ENCODE measurements at places on chromosomes 3 and 15. TPM values are rescaled to one million over a fixed set of nuclear protein-coding genes. Genes with fewer than 3 reads are reported as not detected.
A peak's percentile ranks its signal among the peaks of the same experiment; 100 is the strongest.

GRCh38 chr3:42610976-42611375 is 10.5 kb downstream of the NKTR start:
- no peak for DNase-seq

- no peak for DNase-seq
Measured at GRCh38 chr3:108085370-108085769, 5.5 kb downstream of the CD47 start.

DNA sequence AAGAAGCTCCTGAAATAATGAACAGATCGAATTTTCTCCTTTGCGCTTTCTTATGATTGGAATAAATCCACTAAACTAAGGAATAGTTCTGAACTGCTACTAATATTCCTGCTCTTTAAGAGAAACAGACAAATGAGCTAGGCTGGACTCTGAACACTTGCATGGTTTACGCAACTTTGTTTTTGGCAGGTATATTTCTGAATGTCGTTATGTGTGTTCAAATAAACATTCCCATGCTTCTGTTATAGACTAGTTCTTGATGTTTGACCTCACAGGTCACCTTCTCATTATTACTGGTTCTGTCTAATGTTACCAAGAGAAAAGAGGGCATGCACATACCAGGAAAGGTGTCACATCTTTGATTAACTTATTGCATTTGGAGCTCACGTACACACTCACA is 418.2 kb downstream of the EPHB1 start:
- no peak for DNase-seq

DNA sequence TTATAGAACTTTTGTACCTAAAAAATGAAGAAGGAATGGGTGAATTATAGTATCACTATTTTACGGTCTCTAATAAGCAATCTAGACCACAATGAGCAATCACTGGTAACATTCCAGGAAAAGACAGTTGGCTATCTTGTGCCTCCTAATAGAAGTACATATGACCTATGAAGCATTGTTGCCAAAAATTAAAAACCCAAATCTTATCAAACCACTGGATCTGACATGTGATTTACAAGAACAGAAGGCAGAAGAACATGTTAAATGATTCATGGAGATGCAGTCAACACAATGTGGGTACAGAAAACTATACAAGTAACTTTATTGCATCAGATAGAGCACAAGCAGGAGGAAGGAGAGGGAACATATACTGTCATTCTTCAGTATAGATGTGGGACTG is 14.5 kb upstream of the HYKK start:
- no peak for DNase-seq

DNA sequence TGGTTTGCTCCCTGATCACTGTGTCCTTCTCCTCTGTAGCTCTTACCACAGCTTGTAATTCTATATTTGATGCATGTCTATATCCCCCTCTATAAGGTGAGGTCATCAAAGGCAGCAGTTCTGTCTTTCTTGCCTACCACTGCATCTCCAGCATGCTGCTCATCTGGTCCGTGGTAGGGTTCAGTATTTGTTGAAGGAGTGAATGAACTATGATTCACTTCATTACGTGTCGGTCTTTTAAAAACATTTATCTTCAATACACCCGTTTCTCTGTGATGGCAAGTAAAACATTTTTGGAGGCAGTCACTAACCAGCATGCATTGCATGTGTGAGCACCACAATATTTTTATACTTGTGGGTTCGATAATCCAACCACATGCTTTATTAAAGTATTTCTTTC is 27.6 kb downstream of the CHST14 start:
- DNase-seq = no peak

DNA sequence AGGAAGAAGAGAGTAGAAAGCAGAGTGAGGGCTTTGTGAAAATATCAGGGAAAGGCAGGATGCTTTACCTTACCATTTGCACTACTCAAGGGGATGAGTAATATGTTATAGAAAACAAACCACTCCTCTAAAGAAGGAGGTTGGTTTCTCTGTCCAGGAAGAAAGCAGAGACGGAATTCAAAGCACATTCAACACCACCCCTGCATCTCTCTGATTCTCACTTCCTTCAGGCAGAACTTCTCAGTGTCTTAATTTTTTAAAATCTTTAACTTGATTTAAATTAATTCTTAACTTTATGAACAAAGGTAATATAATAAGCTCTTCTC is 82.4 kb downstream of the NR2F2 start:
- DNase-seq = no peak

GRCh38 chr3:113495035-113495434 is 19.9 kb downstream of the SPICE1 start:
- DNase-seq = no peak

DNA sequence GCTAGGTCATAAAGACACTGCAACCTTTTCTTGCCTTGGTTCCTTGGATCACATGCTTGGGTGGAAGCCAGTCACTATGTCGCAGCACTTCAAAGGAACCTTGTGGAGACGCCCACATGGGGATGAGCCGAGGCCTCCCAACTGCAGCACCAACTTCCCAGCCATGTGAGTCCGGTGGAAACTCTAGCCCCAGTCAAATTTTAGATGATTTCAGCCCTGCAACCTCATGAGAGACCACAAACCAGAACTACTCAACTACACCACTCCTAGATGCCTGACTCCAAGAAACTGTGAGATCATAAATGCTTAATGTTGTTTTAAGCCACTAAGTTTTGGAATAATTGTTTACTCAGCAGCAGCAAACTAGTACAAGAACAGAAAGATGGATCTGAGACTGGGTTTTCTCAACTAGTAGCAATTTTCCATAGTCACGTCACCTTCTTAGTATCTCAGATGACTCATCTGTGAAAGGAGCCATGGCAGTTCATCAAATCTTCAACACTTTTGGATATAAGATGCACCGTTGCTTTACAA is 86.5 kb downstream of the MB21D2 start:
- DNase-seq = no peak

DNA sequence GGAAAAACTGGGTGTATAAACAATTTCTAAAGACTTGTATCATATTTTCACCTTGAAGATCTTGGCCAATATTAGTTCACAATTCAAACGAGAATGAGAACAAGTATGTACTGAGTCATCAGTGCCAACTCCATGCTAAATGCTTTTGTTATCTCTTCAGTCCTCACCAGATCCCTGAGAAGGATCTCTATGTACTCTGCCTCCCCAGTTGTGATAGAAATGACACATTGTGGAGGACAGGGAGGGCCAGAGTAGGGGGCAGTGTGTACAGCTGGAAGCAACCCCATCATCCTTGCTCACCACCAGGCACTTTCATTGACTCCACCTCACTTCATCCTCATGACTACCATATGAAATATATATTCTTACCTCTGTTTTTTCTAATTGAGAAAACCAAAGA is 353.7 kb upstream of the SOX2 start:
- no peak for DNase-seq

- no peak for DNase-seq
Measured at GRCh38 chr3:183275418-183275817, 22.4 kb downstream of the B3GNT5 start.

GRCh38 chr3:140794507-140794906 is 116.6 kb downstream of the TRIM42 start:
- DNase-seq = no peak

DNA sequence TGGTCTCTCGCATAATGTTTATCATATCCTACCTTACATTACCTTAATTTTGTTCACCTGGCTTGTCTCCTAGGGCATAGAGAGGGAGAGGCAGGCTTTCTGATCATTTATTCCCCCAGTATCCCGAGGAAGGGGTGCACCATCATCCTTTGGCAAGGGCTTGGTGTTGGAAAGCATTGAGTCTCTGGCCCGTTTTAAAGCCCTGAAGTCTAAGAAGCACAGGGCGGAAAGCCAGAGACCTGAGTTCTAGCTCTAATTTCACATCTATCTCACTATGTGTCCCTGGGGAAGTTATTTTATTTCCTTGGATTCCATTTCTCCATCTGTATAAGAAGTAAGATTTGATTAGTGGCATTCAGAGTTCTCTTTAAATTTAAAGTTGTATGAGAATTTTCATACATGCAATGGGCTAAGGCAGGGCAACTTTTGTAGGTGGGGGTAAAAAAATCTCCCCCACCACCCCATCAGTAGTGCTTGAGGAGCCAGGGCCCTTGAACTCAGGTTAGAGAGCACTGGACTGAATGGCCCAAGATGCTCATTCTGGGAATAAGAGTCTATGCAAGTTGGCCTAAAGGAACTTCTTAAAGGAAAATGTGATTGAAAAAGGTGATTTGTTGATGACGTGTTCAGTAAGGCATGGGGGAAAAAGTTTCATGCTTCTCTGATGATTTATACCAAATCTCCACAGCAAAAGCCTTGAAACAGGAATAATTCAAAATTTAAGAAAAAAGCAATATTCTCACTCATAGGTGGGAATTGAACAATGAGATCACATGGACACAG is 10.1 kb downstream of the TMC3 start:
- no peak for DNase-seq

DNA sequence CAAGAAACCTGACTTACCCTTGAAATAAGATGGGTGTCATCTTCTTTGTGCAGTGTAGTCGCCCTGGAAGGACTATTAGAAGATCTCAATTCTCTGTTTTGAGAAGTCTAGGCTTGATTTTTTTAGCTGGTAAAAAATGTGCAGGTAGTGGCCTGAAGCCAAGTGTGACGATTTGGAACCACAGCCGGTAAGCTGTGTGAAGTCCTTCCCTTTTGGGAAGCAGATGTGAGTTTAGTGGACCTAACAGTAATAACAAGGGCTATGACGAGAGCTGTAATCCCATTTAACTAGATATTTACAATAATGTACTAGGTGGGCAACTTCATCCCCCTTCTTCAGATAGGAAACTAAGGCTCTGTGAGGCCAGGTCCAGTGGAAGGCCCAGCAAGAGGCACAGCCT is 81.7 kb upstream of the MYZAP start:
- no peak for DNase-seq

GRCh38 chr3:59998058-59998457 is 948.2 kb upstream of the CFAP20DC start:
- DNase-seq = no peak

DNA sequence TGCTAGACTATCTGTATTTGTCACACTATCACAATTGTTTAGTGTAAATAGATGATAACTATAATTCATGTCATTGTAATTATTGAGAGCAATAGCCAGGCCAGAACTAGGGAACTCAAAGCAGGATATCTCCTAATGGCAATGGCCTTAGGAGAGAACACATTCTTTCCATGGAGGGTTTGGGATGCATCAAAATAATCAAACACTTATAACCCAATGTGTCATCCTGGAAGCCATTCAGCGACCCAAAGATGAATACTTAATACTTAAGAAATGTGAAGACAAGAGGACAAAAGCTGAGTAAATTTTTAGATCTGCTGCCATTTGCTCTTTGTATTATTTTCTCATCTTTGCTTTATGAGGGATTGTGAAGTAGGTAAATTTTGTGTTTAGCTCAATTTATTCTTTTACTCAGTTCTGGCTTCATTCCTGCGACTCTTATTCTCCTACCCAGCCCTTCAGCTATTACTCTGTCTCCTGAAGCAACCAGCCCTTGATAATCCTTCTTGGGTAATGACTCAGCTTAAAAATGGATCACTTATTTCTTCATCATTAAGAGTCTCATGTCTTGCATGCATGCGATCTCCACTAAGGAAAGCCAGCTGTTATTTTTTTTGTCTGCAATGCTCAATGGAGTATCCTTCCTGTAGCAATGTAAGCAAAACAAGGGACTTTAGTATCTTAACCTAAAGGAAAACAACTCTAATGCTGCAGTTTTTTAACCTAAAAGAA is 2.0 kb downstream of the OR4F15 start:
- DNase-seq = no peak

DNA sequence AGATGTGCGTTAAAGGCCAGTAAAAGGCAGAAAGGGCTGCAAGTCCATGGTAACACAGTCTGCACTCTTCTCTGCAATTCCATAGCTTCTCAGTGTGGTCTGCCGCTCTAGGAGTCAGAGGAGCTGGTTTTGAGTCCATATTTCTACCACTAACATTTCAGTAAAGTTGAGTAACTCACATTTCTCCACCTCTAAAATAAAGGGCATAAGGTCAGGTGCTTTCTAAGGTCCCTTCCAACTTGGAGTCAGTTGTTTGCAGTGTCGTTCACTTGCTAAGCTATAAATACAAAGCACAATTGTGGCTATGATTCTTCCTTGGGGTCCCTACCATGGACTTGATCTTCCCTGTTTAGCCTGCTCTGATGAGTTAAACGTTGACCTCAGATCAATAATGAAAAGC is 171.1 kb downstream of the P3H2 start:
- DNase-seq = no peak

- DNase-seq = no peak
Measured at GRCh38 chr3:100697723-100698285, 11.5 kb upstream of the TFG start.

GRCh38 chr15:92079047-92079446 is 225.5 kb downstream of the SLCO3A1 start:
- DNase-seq = no peak

DNA sequence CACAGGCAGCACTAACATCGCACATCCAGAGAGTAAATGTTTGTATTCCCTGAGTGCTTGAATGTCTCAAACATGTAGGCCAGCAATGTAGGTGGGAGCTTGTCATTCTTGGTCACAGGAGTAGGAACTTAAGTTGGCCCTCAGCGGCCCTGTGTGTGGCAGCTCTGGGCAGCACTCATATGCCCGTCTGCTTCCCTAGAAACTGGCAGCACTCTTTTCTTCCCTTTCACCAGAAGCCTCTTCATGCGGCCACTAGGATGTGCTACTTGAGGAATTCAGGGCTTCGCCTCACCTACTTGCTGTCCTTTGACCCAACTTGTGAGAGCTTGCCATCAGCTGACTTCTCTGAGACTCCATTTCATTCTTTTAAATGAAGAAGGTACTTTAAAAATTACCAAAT is 69.5 kb downstream of the TIPARP start:
- DNase-seq = no peak

- DNase-seq = no peak
Measured at GRCh38 chr3:123013876-123014275, 13.7 kb downstream of the SEMA5B start.

- DNase-seq = no peak
Measured at GRCh38 chr3:105860641-105861040, 8.2 kb downstream of the CBLB start.

DNA sequence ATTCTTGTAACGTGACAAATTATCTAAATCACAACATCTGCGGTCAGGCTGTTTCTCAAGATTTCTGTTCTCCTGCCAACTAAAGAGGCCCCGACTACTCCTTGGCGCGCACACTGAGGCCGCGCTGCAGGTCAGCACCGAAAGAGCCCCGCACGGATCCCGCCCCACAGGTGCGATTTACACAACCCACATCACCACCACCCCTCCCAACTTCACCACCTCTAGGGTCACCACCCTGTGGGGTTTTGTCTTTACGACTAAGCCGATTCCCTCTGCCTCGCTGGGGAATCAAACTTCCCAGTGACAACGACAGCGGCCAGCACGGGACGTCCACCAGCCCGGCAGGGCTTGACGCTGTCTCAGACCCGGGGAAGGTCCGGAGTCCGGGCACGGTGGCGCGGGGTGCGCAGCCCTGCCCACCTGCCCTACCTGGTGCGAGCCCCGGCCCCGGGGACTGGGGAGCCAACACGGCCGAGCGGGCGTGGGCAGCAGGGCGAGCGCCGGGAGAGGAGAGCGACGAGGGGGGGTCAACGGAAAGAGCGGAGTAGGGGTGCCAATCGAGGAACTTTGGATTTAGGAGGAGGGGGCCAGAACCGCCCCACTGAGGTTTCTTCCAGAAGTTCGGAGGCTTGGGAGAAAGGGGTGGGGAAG is 764 bp downstream of the UACA start:
- DNase-seq = peak; percentile 37

- no peak for DNase-seq
Measured at GRCh38 chr15:90213818-90214204, 12.7 kb downstream of the SEMA4B start.

The LINS1 gene
- 4.7 TPM for polyA plus RNA-seq

The ALDH1A3 gene
- 2.1 TPM for polyA plus RNA-seq

The LSG1 gene
- 11.3 TPM for polyA plus RNA-seq

The SPATA12 gene
- polyA plus RNA-seq = not detected

The C3orf49 gene
- polyA plus RNA-seq = not detected

The CCR8 gene
- polyA plus RNA-seq = not detected

Data from heart right ventricle (tissue), 16 donors.